ENCODE measurements at places on chromosomes 7 and 10. TPM values are rescaled to one million over a fixed set of nuclear protein-coding genes. Genes with fewer than 3 reads are reported as not detected.

Gene PRSS37
- not detected for total RNA-seq

Gene HOXA1
- not detected for total RNA-seq

Gene RAPGEF5
- 38.9 TPM for total RNA-seq

Gene NEUROG3
- not detected for total RNA-seq

Gene SMO
- total RNA-seq = 4.4 TPM

Gene FGFR2
- 41.6 TPM for total RNA-seq

Data from pancreas (tissue), 10 donors.